ENCODE measurements at places on chromosomes 11 and 22. TPM values are rescaled to one million over a fixed set of nuclear protein-coding genes. Genes with fewer than 3 reads are reported as not detected.

The DEPDC7 gene
- 1.6 TPM for polyA plus RNA-seq

The MUC5AC gene
- polyA plus RNA-seq: not detected

The MPPED2 gene
- 0.54 TPM for polyA plus RNA-seq

The TNKS1BP1 gene
- 93.9 TPM for polyA plus RNA-seq

The VSTM5 gene
- polyA plus RNA-seq: 0.19 TPM

The PDE3B gene
- 0.13 TPM for polyA plus RNA-seq

The GAL3ST1 gene
- polyA plus RNA-seq: 1.9 TPM

The NR1H3 gene
- polyA plus RNA-seq: 18.0 TPM

The MFNG gene
- 7.1 TPM for polyA plus RNA-seq

The NADSYN1 gene
- polyA plus RNA-seq: 33.6 TPM

The OR10A5 gene
- polyA plus RNA-seq: not detected

The CLP1 gene
- polyA plus RNA-seq: 10.5 TPM

The RBM4B gene
- 33.8 TPM for polyA plus RNA-seq

The JHY gene
- 4.2 TPM for polyA plus RNA-seq

The TAF1D gene
- polyA plus RNA-seq: 98.0 TPM

The ADAMTS8 gene
- polyA plus RNA-seq: 1.8 TPM

The HYLS1 gene
- polyA plus RNA-seq: 8.8 TPM

The C1QTNF4 gene
- 22.2 TPM for polyA plus RNA-seq

The COA4 gene
- polyA plus RNA-seq: 55.7 TPM

The CRYBB2 gene
- 0.08 TPM for polyA plus RNA-seq

The SH3BP1 gene
- 4.5 TPM for polyA plus RNA-seq

The TMEM121B gene
- polyA plus RNA-seq: 0.67 TPM

The NNMT gene
- 59.4 TPM for polyA plus RNA-seq

The TPP1 gene
- polyA plus RNA-seq: 40.5 TPM

The SLC22A9 gene
- not detected for polyA plus RNA-seq

The JAML gene
- polyA plus RNA-seq: 2.0 TPM

The UBQLNL gene
- 0.87 TPM for polyA plus RNA-seq

The PLAAT5 gene
- polyA plus RNA-seq: 1.5 TPM

The RASD2 gene
- polyA plus RNA-seq: 1.3 TPM

The TRIM6 gene
- 6.1 TPM for polyA plus RNA-seq

The TTC36 gene
- polyA plus RNA-seq: not detected

The NOX4 gene
- 3.9 TPM for polyA plus RNA-seq

The TSGA10IP gene
- not detected for polyA plus RNA-seq

The DUSP8 gene
- polyA plus RNA-seq: 0.59 TPM

The CDHR5 gene
- 0.07 TPM for polyA plus RNA-seq

The RFPL2 gene
- polyA plus RNA-seq: not detected

The APOBEC3B gene
- 0.98 TPM for polyA plus RNA-seq

The GAB4 gene
- polyA plus RNA-seq: not detected

The RIMBP3B gene
- polyA plus RNA-seq: not detected

The JAM3 gene
- polyA plus RNA-seq: 86.5 TPM

The GUCD1 gene
- 53.5 TPM for polyA plus RNA-seq

The IGLL1 gene
- polyA plus RNA-seq: not detected

The MAP6 gene
- polyA plus RNA-seq: 6.0 TPM

The VEGFB gene
- polyA plus RNA-seq: 124 TPM

The UPK2 gene
- 0.13 TPM for polyA plus RNA-seq

The OR52K1 gene
- 0.05 TPM for polyA plus RNA-seq

The MOGAT2 gene
- polyA plus RNA-seq: not detected

The MYEOV gene
- 0.21 TPM for polyA plus RNA-seq

The FAM111A gene
- polyA plus RNA-seq: 10.6 TPM

The APOBEC3G gene
- polyA plus RNA-seq: 19.6 TPM

The NXPE2 gene
- 0.22 TPM for polyA plus RNA-seq
